ENCODE measurements at places on chromosomes 12 and 14.

DNA sequence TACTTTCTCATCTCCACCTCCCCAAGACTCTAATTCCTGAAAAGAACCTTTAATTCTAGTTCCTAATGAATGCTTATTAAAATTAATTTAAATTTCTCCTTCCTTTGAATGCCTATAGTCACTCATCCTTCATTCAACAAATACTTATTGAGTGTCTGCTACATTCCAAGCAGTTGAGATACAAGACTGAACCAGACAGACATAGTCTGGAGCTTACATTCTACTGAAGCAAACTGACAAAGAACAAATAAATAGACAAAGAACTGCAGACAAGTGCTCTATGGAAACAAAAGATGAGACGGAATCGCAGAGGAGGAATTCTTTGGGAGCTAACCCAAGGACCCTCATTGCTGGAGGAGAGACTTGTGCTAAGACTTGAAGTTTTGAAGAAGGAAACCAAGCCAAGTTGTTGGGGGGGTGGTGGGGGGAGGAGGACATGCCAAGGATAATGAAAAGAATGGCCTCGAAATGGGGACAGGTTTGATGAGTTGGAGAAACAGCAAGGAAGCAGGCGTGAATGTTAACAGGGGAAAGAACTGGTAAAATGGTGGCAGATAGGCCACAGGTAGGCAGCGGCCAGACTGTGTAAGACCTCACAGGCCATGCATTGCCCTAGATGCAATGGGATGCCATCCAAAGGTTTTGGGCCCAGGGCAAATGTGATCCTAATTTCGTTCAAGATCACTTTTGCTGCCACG lies 9.7 kb upstream of the TDG start:
- no peak for DNase-seq

- DNase-seq, result no peak
Measured at GRCh38 chr12:65155784-65156183, 13.6 kb upstream of the LEMD3 start.

GRCh38 chr14:25032092-25032784 lies 17.7 kb downstream of the STXBP6 start:
- peak; percentile 77 for DNase-seq

DNA sequence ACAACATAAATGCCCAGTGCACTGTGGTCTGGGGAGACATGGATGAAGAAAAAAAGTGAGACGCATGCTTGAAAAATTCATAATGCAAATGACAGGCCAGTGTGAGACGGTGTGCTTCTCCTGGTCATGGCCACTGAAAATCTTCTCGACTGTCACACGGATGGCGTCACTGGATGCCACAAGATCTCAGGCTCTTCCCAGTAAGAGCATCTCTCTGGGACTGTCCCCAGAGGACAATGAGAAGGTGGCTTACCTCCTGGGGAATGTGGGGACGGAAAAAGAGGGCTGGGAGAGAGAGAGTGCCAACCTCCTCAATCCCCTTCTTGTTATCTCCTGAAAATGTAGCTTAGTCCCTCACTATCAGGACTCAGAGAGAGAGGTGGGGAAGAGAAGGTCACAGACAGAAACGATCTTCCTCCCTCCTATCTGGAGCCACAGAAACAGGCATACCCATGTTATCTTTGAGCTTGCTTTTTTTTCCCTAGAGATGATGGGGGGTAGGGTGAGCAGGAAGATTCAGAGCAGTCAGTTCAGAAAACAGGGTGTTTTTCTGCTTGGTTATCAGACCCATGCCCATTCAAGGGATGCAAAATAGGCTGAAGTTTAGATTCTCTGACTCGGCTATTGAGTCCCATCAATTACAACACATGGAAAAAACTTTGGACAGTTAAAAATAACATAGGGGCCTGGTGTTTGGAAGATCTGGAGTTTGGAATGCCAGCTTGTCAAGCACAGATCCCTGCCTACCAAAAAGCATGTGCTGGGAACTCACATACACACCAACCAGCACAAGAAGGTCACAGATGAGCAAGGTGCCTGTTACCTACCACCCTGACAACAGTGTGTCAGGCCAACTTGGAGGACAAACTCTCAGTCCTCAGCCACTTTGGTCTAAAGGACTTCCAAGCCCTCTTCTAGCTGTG lies 24.2 kb downstream of the DPF3 start:
- no peak for DNase-seq

- no peak for DNase-seq
Measured at GRCh38 chr14:61168141-61168540, 113.0 kb downstream of the TMEM30B start.
